ENCODE measurements at places on chromosomes 1 and 21.

GRCh38 chr1:42924082-42924850 is 34.4 kb downstream of the SLC2A1 start:
- peak overlapping the region; percentile 92 for H3K27ac ChIP-seq
- peak overlapping the region; percentile 71 for H3K4me3 ChIP-seq
- peak; percentile 92 for DNase-seq
- H3K27me3 ChIP-seq = no peaks in the 10 kb centered on the region

GRCh38 chr21:31293986-31294385 is 50.1 kb downstream of the TIAM1 start:
- peaks cover 10% of the 10 kb centered on the region for H3K36me3 ChIP-seq
- H3K4me1 ChIP-seq = peaks cover 21% of the 10 kb centered on the region
- H3K27ac ChIP-seq = peak overlapping the region; percentile 43
- DNase-seq = peak; percentile 66
- H3K4me3 ChIP-seq = no peak overlapping the region
- no peaks in the 10 kb centered on the region for H3K27me3 ChIP-seq

GRCh38 chr1:156123356-156124196 is 9.1 kb downstream of the LMNA start:
- no peak overlapping the region for H3K27ac ChIP-seq
- peak overlapping the region; percentile 11 for H3K4me3 ChIP-seq
- peaks cover 63% of the 10 kb centered on the region for H3K4me1 ChIP-seq
- H3K27me3 ChIP-seq = peaks cover 15% of the 10 kb centered on the region
- H3K36me3 ChIP-seq = peaks cover 2% of the 10 kb centered on the region

GRCh38 chr1:235401251-235401650 is 34.0 kb downstream of the TBCE start:
- H3K4me3 ChIP-seq = no peak overlapping the region
- no peaks in the 10 kb centered on the region for H3K27me3 ChIP-seq
- peaks cover 9% of the 10 kb centered on the region for H3K4me1 ChIP-seq
- H3K27ac ChIP-seq = no peak overlapping the region

DNA sequence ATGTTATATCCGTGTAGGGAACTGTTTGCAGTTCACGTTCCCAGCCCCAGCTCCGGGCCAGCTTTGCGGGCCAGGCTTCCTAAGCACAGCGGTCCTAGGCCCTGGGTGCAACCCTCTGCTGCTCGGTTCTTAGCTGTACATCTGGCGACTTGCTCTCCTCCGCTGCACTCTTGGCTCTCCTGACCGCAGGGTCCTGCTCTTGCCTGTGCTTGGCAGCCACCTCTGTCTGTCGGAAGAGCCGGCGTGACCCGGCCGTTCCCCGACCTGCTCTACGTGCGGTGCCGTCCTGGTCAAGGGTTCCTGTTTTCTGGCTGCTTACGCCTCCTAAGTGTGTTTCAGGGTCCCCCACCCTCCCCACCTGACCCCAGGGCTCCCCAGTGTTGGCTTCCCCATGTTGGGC is 36.7 kb downstream of the FAAP20 start:
- peaks cover 8% of the 10 kb centered on the region for H3K4me1 ChIP-seq
- no peak for DNase-seq
- no peak overlapping the region for H3K4me3 ChIP-seq
- no peaks in the 10 kb centered on the region for H3K27me3 ChIP-seq
- H3K27ac ChIP-seq = no peak overlapping the region
- peaks cover 9% of the 10 kb centered on the region for H3K36me3 ChIP-seq

- H3K36me3 ChIP-seq = no peaks in the 10 kb centered on the region
- no peak for DNase-seq
These were observed at the start of gene S100A9 for GRCh38 chr1:153357853-153358690. S100A9 (plus strand) TSS chr1:153357854; CDS start chr1:153358284, 430 bp downstream.

DNA sequence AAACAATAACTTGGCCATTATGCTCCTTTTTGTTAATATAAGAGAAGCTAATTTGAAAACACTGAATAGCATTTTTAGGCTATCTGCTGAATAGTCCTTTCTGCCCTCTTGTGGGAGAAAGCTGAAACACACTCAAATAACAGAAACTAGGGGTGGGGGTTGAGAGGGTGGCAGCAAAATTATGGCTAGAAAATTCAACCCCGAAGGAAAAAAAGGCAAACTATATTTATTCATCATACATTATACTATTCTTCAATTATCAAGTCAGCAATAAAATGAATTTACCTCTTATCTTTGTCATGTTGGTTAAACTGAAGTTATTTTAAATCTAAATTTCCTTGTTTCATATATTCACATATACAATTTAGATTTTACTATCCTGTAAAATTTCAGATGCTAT is 255.9 kb downstream of the FAF1 start:
- peaks cover 3% of the 10 kb centered on the region for H3K4me1 ChIP-seq
- no peak overlapping the region for H3K4me3 ChIP-seq
- no peak overlapping the region for H3K27ac ChIP-seq
- H3K36me3 ChIP-seq = peaks cover 1% of the 10 kb centered on the region
- H3K27me3 ChIP-seq = no peaks in the 10 kb centered on the region

GRCh38 chr1:185104083-185104482 is 52.7 kb downstream of the TRMT1L start:
- no peak overlapping the region for H3K27ac ChIP-seq
- H3K4me1 ChIP-seq = no peaks in the 10 kb centered on the region
- DNase-seq = no peak
- H3K27me3 ChIP-seq = no peaks in the 10 kb centered on the region
- peaks cover 39% of the 10 kb centered on the region for H3K36me3 ChIP-seq
- H3K4me3 ChIP-seq = no peak overlapping the region

DNA sequence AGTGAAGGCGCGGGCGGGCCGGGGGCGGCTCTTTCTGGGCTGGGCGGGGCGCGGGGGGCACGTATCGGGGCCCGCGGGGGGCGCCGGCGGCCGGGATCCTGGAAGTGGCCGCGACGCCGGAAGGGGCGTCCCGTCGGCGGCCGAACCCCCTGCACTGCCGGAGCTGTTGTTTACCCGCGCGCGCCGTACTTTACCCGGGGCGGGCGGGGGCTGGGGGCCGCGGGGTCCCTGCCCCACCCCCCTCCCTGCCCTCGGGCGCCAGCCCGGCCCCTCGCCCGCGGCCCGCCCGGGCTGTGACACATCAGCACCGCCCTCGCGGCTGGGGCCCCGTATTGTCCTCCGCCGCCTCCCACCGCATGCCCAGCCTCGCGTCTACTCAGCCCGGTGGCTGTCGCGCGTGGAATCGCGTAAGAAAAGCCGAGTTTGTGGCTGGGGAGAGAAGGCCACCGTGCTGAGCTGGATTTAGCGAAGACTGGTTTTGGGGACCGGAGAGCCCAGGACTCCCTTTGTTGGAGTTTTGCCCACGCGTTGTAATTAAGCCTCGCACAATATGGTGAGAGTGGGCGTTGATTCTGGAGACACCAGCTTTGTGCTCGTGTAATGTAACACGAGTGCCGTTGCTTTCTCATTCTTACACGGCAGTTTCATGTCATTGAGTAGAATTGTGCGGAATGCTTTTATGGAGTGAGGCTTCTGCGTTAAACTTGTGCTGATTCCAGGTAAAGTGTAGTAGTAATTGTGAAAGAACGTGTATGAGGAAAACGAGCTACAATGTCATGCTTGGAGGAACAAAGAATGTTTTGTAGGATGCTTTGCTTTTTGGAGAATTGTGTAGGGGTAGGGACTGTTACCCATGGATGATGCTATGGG is 559 bp downstream of the BACH1 start:
- peak; percentile 77 for DNase-seq
- peaks cover 51% of the 10 kb centered on the region for H3K4me1 ChIP-seq
- no peaks in the 10 kb centered on the region for H3K27me3 ChIP-seq
- H3K4me3 ChIP-seq = peak overlapping the region; percentile 90
- peaks cover 13% of the 10 kb centered on the region for H3K36me3 ChIP-seq

- H3K4me3 ChIP-seq = no peak overlapping the region
- no peak for DNase-seq
- no peak overlapping the region for H3K27ac ChIP-seq
- H3K4me1 ChIP-seq = no peaks in the 10 kb centered on the region
These were observed 35.5 kb downstream of the LRRC3 start for GRCh38 chr21:44490816-44491215.

GRCh38 chr21:46159390-46159789 is 4.0 kb upstream of the FTCD start:
- DNase-seq = no peak
- no peaks in the 10 kb centered on the region for H3K4me1 ChIP-seq
- no peaks in the 10 kb centered on the region for H3K27me3 ChIP-seq
- peaks cover 1% of the 10 kb centered on the region for H3K36me3 ChIP-seq
- H3K27ac ChIP-seq = no peak overlapping the region
- no peak overlapping the region for H3K4me3 ChIP-seq

- H3K4me1 ChIP-seq = no peaks in the 10 kb centered on the region
- H3K27me3 ChIP-seq = peaks cover 4% of the 10 kb centered on the region
- no peaks in the 10 kb centered on the region for H3K36me3 ChIP-seq
- no peak for DNase-seq
- no peak overlapping the region for H3K27ac ChIP-seq
These were observed 99.4 kb upstream of the SPATA6 start for GRCh38 chr1:48571303-48571987.

DNA sequence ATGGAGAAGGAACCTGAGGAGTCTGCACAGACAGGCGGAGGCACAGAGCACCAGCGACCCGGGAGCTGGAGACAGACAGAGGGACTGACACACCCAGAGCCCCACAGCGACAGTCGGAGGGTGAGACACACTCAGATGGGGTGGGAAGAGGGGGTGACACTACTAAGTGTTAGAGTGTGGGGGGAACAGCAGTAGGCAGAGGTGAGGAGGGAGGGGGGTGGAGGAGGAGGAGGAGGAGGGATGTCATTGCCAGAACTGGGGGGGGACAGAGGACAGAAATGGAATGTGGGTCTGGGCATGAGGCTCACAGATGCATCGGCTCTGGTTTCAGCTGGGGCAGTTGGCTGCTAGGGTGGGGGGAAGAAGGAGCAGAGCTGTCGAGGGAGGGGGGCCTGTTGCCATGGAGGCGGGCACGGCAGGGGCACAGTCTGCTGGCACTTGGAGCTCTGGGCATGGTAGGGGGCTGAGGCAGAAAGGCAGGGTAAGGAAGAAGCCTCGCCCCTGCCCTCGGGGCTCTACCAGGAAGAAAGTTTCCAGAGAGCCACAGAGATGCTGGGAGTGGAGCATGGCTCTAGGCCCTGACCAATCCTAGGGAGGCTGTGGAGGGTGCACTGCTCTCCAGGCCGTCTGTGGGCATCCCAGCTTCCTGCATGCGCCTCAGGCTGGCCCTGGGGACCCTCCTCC is 37.3 kb downstream of the AHDC1 start:
- H3K4me1 ChIP-seq = peaks cover 23% of the 10 kb centered on the region
- no peaks in the 10 kb centered on the region for H3K36me3 ChIP-seq
- H3K27ac ChIP-seq = no peak overlapping the region
- H3K4me3 ChIP-seq = no peak overlapping the region

DNA sequence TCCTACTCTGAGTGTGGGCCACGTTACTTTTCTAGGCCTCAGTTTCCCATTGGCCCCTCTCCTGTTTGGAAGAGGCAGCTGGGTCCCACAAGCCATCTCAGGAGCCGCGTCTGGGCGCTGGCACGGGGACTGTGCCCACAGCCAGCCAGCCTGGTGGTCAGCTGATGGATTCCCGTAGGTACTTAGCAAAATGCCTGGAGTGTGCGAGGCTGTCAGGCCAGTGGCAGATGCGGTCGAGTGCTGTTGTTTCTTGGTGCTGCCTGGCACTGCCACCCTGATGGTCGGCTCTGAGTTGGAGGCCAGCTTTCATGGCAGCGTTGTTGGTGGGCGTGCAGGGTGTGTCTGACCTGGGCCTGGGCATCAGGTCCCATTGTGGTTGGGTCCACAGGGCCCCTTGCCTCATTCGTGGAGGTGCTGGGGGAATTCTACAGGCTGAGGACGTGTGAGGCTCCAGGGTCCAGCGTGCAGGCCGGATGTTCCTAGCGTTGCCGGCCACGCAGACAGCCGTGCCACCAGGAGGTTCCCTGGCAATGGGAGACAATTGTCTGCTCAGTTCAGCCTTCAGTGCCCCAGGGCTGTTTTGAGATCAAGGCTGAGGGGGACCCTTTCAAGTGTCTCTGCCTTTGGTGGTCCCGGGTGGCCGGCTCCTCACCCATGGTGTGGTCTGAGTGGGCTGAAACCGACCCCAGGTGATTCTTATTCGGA is 20.9 kb downstream of the SKI start:
- H3K4me3 ChIP-seq = no peak overlapping the region
- no peaks in the 10 kb centered on the region for H3K27me3 ChIP-seq
- no peak overlapping the region for H3K27ac ChIP-seq
- H3K4me1 ChIP-seq = peaks cover 60% of the 10 kb centered on the region

GRCh38 chr1:184958554-184959353 is 15.6 kb downstream of the NIBAN1 start:
- H3K27me3 ChIP-seq = no peaks in the 10 kb centered on the region
- H3K36me3 ChIP-seq = no peaks in the 10 kb centered on the region
- H3K27ac ChIP-seq = no peak overlapping the region
- H3K4me3 ChIP-seq = no peak overlapping the region

GRCh38 chr1:29963946-29964345 is 727.6 kb downstream of the PTPRU start:
- no peak for DNase-seq
- no peak overlapping the region for H3K27ac ChIP-seq
- no peak overlapping the region for H3K4me3 ChIP-seq
- no peaks in the 10 kb centered on the region for H3K36me3 ChIP-seq
- peaks cover 7% of the 10 kb centered on the region for H3K27me3 ChIP-seq
- H3K4me1 ChIP-seq = no peaks in the 10 kb centered on the region

DNA sequence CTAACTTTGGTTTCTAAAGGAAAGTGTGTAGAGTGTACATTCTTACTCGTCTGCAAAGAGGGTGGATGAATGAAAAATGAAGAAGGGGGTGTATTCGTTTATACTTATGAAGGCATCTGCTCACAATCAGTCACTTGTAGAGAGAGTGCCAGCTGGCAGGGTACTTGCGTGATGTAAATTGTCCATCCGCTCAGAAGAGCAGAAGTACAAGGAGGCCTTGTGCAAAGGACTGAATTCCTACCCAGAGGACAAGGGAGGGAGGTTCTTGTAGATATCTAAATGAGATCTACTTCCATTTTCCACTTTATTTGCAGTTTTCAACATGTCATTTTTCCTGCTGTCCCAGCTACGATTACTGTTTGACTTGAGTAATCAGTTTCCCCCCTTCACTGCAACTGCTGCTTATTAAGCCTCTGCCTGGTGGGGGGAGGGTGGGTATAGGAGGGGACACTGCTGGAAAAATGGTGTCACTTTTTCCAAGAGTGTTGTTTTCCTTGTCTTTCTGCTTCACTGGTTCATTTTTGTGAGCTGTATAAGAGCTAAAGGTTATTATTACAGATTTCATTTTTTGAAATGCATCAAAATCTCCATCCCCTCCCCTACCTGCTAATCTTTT is 67.3 kb downstream of the LAMC1 start:
- no peak overlapping the region for H3K27ac ChIP-seq
- H3K27me3 ChIP-seq = peaks cover 10% of the 10 kb centered on the region
- H3K4me3 ChIP-seq = no peak overlapping the region
- no peak for DNase-seq
- H3K4me1 ChIP-seq = no peaks in the 10 kb centered on the region

- DNase-seq = no peak
- no peak overlapping the region for H3K27ac ChIP-seq
- H3K27me3 ChIP-seq = peaks cover 4% of the 10 kb centered on the region
- no peaks in the 10 kb centered on the region for H3K4me1 ChIP-seq
- no peaks in the 10 kb centered on the region for H3K36me3 ChIP-seq
- no peak overlapping the region for H3K4me3 ChIP-seq
These were observed 146.9 kb downstream of the MIS18A start for GRCh38 chr21:32131960-32132359.

- H3K4me3 ChIP-seq = no peak overlapping the region
- no peak for DNase-seq
- H3K27me3 ChIP-seq = no peaks in the 10 kb centered on the region
- peaks cover 16% of the 10 kb centered on the region for H3K36me3 ChIP-seq
- no peaks in the 10 kb centered on the region for H3K4me1 ChIP-seq
These were observed 46.5 kb downstream of the EDEM3 start for GRCh38 chr1:184708084-184708676.

GRCh38 chr1:75338616-75339483 is 204.7 kb downstream of the LHX8 start:
- H3K27me3 ChIP-seq = no peaks in the 10 kb centered on the region
- DNase-seq = no peak
- H3K4me3 ChIP-seq = no peak overlapping the region

Measured in activated naive CD8-positive, alpha-beta T cell treated with anti-CD3 and anti-CD28 coated beads for 36 hours (primary cell).